ENCODE measurements at places on chromosomes 2 and 18. TPM values are rescaled to one million over a fixed set of nuclear protein-coding genes. Genes with fewer than 3 reads are reported as not detected.

Gene ATP6V1C2
- not detected for total RNA-seq

Gene SYT4
- total RNA-seq: not detected

Gene NR4A2
- total RNA-seq: 19.5 TPM

GRCh38 chr2:69634196-69634821 lies 9.2 kb downstream of the AAK1 start:
- no peak overlapping the region for H3K27ac ChIP-seq
- H3K27me3 ChIP-seq: no peaks in the 10 kb centered on the region
- H3K4me1 ChIP-seq: no peaks in the 10 kb centered on the region

- no peak overlapping the region for H3K4me3 ChIP-seq
- no peak for DNase-seq
- no peak overlapping the region for H3K27ac ChIP-seq
- H3K4me1 ChIP-seq: no peaks in the 10 kb centered on the region
- H3K36me3 ChIP-seq: no peaks in the 10 kb centered on the region
These were observed 60.2 kb upstream of the SPP2 start for GRCh38 chr2:233990261-233990798.

GRCh38 chr2:217330647-217331046 lies 470.8 kb upstream of the TNP1 start:
- no peak overlapping the region for H3K4me3 ChIP-seq
- DNase-seq: no peak
- H3K27ac ChIP-seq: no peak overlapping the region
- no peaks in the 10 kb centered on the region for H3K27me3 ChIP-seq
- peaks cover 14% of the 10 kb centered on the region for H3K4me1 ChIP-seq

GRCh38 chr2:76075126-76075525 lies 364.4 kb upstream of the GCFC2 start:
- DNase-seq: no peak
- H3K36me3 ChIP-seq: no peaks in the 10 kb centered on the region
- no peak overlapping the region for H3K4me3 ChIP-seq
- H3K27me3 ChIP-seq: no peaks in the 10 kb centered on the region

GRCh38 chr2:181847198-181847556 lies 44.4 kb upstream of the ITPRID2 start:
- no peak overlapping the region for H3K27ac ChIP-seq
- peaks cover 5% of the 10 kb centered on the region for H3K4me1 ChIP-seq
- H3K4me3 ChIP-seq: no peak overlapping the region
- no peak for DNase-seq

DNA sequence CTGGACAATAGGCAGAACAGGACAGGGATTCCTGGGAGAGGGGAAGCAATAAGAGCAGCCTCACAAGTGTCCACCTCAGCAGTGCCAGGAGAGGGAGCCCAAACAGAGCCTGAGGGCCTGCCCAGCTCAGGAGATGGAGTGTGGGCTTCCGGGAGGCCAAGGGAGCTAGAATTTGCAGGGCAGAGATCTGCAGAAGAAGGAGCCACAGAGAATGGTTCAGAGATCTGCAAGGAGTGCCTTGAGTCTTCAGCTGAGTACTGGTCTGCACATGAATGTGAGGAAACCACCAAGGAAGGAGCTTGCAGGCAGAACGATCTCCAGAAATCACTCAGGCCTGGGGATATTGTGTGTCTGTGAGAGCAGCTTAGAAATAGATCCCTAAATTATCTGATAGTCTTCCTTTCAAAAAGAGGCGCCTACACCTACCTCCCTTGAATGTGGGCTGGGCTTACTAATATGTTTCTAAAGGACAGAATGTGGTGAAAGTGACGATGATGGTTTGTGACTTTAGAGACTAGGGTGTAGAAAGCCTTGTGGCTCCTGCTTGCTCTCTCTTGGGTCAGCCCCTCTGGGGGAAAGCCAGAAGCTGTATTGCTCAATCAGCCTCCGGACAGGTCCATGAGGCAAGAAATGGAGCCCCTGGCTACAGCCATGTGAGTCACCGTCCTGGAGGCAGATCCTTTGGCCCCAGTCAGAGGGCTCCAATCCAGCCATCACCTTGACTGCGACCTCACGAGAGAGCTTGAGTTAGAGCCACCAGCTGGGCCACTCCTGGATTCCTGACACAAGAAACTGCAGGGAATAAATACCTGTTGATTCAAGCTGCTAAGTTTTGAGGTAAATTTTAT lies 7.6 kb upstream of the LPIN1 start:
- H3K27ac ChIP-seq: peak overlapping the region; percentile 61
- H3K36me3 ChIP-seq: no peaks in the 10 kb centered on the region
- H3K4me3 ChIP-seq: no peak overlapping the region
- DNase-seq: peak; percentile 51
- no peaks in the 10 kb centered on the region for H3K27me3 ChIP-seq

Gene UGT1A9
- total RNA-seq: not detected

DNA sequence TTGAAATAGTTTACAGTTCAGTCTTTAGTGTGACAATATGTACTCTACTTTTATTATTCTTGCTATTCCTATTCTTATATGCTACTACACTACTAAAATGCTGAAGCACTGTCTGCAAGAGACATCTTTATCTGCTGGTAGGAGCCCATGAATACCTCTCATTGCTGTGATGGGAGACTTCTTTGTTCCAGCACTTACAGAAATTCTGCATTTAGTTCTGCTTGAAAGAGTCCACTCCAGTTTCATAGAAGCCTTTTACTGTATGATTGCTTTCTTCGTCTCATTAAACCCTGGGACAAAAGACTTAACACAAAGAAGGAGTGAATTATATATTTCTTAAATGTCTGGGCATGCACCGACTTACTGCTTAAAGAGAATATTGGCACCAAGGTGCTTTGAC lies 272.7 kb downstream of the CD226 start:
- H3K27me3 ChIP-seq: no peaks in the 10 kb centered on the region
- no peaks in the 10 kb centered on the region for H3K36me3 ChIP-seq
- H3K27ac ChIP-seq: no peak overlapping the region
- H3K4me1 ChIP-seq: no peaks in the 10 kb centered on the region
- no peak for DNase-seq

- no peak overlapping the region for H3K4me3 ChIP-seq
- no peaks in the 10 kb centered on the region for H3K27me3 ChIP-seq
- no peaks in the 10 kb centered on the region for H3K4me1 ChIP-seq
- H3K36me3 ChIP-seq: no peaks in the 10 kb centered on the region
- no peak overlapping the region for H3K27ac ChIP-seq
These were observed 105.5 kb downstream of the GPD2 start for GRCh38 chr2:156541706-156542105.

- no peak overlapping the region for H3K4me3 ChIP-seq
- DNase-seq: no peak
- H3K27ac ChIP-seq: no peak overlapping the region
- no peaks in the 10 kb centered on the region for H3K4me1 ChIP-seq
- H3K36me3 ChIP-seq: no peaks in the 10 kb centered on the region
These were observed 26.4 kb downstream of the ASXL2 start for GRCh38 chr2:25851740-25852503.

Gene SRD5A2
- total RNA-seq: not detected

DNA sequence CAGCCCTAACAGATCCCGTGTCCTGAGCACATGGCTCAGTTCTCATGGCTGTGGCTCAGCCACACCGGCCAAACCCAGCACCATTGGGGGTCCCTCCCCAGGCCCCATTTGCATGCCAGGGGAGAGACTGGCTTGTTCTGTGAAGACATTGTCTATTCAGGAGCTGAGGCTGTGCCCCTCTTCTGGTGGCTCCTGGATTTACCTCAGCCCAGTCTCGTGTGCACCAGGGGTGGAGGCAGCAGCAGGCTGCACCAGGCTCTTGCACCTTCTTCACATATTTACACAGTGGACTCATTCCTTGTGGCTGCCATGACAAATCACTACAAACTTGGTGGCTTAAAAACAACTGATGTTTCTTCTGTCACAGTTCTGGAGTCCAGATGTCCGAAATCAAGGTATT lies 92.4 kb upstream of the ITGA6 start:
- no peaks in the 10 kb centered on the region for H3K36me3 ChIP-seq
- no peaks in the 10 kb centered on the region for H3K27me3 ChIP-seq
- DNase-seq: no peak
- H3K4me3 ChIP-seq: no peak overlapping the region
- H3K27ac ChIP-seq: no peak overlapping the region

DNA sequence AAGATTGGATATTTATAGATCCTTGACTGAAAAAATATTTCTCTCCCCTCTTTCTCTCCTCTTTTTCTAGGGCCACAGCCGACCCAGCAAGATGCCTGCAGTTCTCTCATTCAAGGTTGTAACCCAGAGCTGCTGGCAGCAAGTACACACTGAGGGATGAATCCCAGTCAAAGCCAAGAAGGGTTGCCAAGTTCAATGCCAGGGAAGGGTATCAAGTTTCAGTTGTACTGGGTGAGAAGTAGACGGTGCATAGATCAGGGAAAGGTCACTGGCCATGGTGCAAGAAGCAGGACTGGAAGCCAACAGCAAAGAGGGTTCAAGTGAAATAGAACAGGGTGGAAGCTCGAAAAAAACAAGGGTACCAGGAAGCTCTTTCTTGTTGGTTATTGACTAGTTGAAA lies 170.2 kb downstream of the NRP2 start:
- H3K36me3 ChIP-seq: no peaks in the 10 kb centered on the region
- H3K4me1 ChIP-seq: no peaks in the 10 kb centered on the region
- no peaks in the 10 kb centered on the region for H3K27me3 ChIP-seq
- no peak for DNase-seq

Gene MC5R
- not detected for total RNA-seq

DNA sequence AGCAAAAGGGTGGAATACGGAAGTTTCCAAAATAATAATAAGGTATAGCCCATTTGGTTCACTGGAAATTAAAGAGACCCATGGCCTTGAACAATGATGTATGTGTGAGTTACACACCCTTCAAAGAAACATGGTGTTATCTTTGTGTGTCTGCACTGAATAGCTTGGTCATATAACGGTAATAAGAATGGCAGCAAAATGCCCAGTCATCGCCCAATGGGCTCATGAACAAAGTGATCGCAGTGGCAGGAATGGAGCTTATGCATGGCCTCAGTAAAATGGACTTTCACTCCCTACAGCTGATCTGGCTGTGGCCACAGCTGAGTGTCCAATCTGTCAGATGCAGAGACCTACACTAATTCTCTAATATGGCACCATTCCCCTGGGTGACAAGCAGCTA lies 201.3 kb downstream of the RPIA start:
- no peak overlapping the region for H3K4me3 ChIP-seq
- H3K27me3 ChIP-seq: no peaks in the 10 kb centered on the region
- no peak overlapping the region for H3K27ac ChIP-seq
- no peaks in the 10 kb centered on the region for H3K4me1 ChIP-seq

DNA sequence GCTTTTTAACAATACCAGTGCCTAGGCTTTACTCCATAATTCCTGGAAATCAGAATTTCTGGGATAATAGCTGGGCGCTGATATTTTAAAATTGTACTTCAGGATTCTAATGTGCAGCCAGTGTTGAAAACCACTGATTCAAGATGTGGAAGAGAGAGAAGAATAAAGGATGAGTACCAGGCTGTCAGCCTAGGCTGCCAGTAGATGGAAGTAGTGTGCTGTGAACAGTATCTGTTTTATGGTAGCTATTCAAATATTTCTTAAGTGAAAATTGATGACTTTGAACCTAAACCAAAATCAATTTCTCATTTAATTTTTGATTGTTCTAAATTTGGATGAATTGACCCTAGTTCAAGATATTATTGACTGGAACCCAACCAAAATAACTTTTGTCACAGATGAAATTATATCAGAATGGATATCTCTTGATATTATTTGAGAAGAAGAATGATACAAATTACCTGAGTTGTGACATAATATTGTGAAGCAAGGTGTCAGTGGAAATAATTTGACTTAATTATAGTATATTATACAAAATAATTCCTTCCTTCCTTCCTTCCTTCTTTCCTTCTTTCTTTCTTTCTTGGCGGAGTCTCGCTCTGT lies 88.0 kb downstream of the COMMD1 start:
- H3K36me3 ChIP-seq: no peaks in the 10 kb centered on the region
- H3K4me1 ChIP-seq: no peaks in the 10 kb centered on the region
- H3K27me3 ChIP-seq: no peaks in the 10 kb centered on the region
- DNase-seq: no peak
- H3K27ac ChIP-seq: no peak overlapping the region
- H3K4me3 ChIP-seq: no peak overlapping the region

DNA sequence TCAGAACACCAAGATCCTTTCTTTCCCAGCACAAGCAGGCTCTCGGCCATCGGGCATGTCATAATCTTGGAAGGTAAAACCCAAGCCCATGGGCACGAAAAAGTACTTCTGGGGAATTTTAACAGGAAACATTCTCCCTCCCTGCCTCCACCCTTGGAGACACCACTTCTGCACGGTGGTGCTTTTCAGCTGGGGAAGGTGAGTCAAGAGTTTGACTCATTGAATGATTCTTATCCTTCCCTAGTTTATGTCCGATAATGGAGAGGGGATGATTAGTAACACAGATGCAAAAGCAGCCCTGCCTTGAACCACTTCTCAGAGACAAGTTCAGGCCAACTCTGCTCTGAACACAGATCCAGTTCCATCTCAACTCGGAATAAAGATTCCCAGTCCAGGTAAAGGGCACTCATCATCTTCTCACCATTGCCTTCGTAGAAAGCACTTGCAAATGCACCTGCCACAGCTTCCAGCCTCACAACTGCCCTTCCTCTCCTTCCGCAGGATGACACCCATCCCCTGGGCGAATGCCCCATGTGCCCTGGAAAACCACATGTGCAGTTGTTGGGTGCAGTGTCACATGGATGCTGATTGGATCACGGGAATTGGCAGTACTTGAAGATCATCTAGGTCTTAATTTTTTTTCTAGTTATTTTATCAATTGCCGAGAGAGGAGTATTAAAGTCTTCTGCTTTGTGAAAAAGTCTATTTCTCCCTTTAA lies 136.2 kb downstream of the PXDN start:
- H3K4me3 ChIP-seq: no peak overlapping the region
- no peaks in the 10 kb centered on the region for H3K27me3 ChIP-seq
- H3K27ac ChIP-seq: no peak overlapping the region
- no peaks in the 10 kb centered on the region for H3K36me3 ChIP-seq

GRCh38 chr2:187547353-187547979 lies 6.8 kb downstream of the TFPI start:
- peaks cover 26% of the 10 kb centered on the region for H3K4me1 ChIP-seq
- H3K4me3 ChIP-seq: no peak overlapping the region
- peak; percentile 52 for DNase-seq
- no peaks in the 10 kb centered on the region for H3K36me3 ChIP-seq
- H3K27ac ChIP-seq: peak overlapping the region; percentile 78
- H3K27me3 ChIP-seq: no peaks in the 10 kb centered on the region

Gene FAM161A
- total RNA-seq: 2.8 TPM

DNA sequence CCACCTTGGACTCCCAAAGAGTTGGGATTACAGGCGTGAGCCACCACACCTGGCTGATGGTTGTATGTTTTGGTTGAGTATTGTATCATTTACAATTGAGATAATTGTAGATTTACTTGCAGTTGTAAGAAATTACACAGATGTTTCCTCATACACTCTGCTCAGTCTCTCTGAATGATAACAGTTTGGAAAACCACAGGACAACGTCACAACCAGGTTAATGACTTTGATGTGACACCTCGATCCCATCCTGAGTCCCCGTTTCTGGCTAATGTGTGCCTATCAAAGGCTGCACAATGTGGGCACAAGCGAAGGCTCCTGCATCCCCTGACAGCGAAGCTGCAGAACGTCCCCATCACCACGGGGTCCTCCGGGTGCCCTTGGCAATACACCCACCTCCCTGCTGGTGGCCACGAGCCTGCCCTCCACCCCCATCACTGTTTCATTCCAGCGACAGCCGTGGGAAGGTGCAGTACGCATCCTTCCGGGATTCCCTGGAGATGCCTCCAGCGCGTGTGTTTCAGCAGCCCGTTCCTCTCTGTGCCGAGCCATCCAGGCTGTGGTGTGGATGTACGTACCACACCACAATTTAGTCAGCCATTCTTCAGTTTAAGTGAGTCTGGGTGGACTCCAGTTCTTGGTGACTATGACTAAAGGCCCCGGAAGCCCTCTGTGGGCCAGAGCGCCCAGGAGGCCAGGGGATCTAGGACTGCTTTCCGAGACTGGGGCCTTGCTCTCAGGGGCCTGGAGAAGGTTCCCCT lies 4.3 kb upstream of the PDCD1 start:
- H3K36me3 ChIP-seq: no peaks in the 10 kb centered on the region
- H3K4me1 ChIP-seq: peaks cover 20% of the 10 kb centered on the region
- H3K4me3 ChIP-seq: no peak overlapping the region
- no peak for DNase-seq

All from tibial nerve (tissue), 4 donors.